ENCODE measurements at places on chromosomes 12 and 14.

DNA sequence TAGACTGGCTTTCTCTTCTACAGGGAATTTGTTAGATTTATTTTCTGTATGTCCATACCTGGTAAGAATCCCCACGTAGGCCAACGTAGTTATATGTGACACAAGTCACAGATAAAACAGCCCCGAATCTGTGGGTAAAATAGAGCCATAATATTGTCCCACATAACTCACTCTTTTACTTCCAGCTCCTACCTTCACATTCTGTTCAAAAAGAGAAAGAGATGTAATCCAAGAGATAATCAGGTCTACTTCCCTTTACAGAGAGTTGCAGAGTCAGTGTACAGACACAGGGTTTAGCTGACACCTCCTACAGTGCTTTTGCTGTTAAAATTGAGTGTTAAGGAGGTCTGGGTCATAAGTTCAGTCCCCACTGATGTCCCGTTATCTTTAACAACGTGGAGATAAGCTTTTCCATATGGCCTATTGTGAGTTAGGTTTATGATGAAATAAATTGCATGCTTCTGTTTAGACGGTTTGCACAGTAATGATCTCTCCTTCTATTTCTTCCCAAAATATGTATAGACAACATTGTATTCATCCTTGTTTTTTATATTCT, 446.5 kb downstream of the ADAMTS20 start:
- no peak for DNase-seq

DNA sequence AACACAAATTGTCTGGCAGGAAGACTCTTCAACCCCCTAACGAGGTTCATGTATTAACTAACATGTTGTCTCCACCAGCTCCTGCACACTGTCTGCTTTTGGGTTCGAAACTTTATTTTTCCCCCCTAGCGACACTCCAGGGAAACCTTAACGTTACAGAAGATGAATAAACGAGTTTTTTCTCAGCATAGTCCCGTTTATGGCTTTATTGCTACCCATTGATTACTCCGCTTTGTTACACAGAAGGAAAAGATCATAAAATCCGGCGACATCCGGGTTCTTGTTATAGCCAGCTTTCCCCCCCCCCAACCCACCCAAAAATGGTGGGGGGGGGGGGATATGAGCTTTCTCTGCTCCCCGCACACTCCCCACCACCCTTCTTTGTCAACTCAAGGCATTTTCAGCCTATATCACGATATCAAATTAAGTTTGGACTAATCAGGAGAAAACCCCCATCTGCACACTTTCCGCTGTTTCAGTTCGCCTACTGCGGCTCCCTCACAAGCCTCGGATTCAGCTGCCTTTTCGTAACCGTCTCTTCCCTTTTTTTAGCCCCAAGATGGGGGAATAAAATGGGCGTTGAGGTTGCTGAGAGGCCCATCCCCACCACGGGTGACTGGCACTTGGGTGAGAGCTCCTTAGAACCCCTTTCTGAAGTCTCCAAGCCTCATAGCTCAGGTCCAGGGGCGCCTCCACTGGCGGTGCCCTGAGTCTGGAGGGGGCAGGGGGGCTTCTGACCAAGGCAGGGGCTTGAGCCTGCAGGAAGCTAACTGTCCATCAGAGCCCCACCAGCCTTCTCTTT, 1.4 kb upstream of the HOXC6 start:
- no peak for DNase-seq

- DNase-seq, result no peak
Observed at GRCh38 chr12:65605019-65605418, 219.3 kb upstream of the HMGA2 start.

GRCh38 chr12:69569236-69569635, 16.0 kb upstream of the CCT2 start:
- DNase-seq, result no peak

- DNase-seq, result no peak
Observed at GRCh38 chr12:125028106-125028505, 34.7 kb downstream of the BRI3BP start.

GRCh38 chr14:96297000-96297399, 41.0 kb downstream of the BDKRB1 start:
- DNase-seq, result no peak

DNA sequence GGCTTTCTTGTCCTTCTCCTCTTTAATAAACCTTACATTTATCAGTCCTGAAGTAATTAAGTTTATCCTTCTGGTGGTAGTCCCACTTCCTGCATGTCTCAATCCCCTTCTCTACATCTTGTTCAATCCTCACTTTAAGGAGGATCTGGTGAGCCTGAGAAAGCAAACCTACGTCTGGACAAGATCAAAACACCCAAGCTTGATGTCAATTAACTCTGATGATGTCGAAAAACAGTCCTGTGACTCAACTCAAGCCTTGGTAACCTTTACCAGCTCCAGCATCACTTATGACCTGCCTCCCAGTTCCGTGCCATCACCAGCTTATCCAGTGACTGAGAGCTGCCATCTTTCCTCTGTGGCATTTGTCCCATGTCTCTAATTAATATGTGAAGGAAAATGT, 79.3 kb downstream of the ZFC3H1 start:
- no peak for DNase-seq

- DNase-seq, result no peak
Observed at GRCh38 chr12:113850309-113851056, 115.6 kb downstream of the RBM19 start.

DNA sequence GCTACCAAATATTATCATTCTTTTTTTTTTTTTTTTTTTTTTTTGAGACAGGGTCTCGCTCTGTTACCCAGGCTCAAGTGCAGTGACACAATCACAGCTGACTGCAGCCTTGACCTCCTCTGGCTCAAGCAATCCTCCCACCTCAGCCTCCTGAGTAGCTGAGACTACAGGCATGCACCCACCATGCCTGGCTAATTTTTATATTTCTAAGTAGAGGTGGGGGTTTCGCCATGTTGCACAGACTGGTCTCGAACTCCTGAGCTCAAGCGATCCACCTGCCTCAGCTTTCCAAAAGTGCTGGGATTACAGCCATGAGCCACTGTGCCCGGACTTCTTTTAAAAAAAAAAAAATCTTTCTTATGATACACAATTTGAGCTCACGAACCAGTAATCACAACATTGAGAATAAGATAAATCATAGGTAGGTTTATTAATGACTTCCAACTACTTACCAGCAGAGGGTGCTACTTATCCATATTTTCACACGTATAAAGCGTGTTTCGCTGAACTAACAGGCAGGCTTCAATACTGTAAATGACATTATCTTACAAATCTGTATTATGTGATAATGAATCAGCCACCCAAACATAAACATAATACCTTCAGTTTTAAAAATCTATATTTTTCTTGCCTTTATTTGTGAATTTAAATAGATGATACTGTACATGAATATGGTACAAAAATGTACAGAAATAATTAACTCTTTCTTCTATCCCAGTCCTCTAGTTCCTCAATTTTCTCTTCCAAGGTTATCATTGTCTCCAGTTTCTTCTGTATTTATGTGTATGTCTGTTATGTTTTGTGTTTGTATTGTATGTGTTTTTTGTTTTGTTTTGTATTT, 42.5 kb upstream of the BCAT1 start:
- no peak for DNase-seq

- no peak for DNase-seq
Observed at GRCh38 chr12:106358396-106359241, 1.1 kb downstream of the POLR3B start.

DNA sequence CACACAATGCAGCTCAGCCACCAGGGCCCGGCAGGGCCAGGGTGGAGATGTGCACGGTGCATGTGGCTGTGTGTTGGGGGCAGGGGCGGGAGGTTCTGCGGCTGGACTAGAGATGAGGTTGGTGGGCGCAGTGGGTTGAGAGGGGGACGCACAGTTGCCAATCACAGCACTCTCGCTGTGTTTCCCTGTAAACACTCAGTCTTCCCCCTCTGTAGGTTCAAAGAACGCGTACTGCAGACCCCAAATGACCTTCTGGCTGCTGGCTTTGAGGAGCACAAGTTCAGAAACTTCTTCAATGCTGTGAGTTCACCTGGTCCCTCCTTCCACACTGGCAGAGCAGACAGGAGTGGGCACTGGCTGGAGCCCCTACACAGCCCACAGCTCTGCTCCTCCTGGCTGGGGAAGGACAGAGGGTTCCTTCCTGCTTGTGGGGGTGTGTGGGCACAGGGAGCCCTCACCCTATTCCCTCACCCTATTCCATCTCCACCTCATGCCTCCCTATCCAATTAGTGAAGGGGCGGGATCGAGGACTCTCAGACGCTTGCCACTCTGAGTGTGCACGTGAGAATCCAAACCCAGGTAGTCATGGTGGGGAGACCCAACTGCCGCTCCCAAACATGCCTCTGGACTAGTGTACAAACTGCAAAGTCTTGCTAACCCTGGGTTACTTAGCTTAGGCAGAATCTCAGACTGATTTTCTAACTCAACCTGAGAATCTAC, 17.8 kb downstream of the OTUB2 start:
- no peak for DNase-seq

DNA sequence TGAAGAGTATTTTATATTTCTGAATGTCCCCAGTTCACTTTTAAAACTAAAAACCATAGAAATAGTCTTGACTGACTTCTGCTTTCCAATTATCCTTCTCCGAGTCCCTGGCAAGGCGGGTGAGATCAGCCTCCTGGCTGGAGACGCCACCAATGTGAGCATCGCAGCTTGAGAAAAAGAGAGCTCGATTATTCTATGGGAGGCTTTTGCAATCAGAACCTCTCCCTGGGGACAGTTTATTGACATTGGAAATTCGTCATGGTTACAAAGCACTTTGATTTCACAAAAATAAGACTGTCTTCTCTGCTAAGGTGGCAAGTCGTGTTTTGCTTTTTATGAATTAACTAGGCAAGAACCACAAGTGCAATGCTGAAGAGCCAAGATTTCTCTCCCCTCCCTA, 23.6 kb upstream of the GPHB5 start:
- DNase-seq, result no peak

GRCh38 chr12:54489857-54490256, 7.7 kb upstream of the NCKAP1L start:
- DNase-seq, result no peak

DNA sequence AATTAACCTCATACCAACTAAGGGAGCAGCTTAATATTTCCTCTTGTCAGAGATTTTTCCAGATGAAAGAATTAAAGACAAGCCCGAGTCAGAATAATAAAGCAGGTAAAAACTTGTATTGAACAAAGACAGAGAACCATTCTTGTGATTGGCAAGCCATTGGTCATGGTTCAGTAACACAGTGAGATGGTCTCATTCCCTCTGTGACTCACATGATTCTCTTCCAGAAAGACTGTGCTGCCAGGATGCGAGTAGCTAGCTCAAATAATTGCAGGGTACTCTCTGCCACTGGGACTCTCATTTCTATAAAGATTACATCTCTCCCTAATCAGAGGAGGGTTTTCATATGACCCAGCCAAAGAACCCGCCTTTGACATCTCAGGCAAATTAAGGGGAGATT, 179.4 kb downstream of the PHLDA1 start:
- no peak for DNase-seq

GRCh38 chr14:99730876-99731546, 46.9 kb downstream of the CYP46A1 start:
- DNase-seq, result no peak

DNA sequence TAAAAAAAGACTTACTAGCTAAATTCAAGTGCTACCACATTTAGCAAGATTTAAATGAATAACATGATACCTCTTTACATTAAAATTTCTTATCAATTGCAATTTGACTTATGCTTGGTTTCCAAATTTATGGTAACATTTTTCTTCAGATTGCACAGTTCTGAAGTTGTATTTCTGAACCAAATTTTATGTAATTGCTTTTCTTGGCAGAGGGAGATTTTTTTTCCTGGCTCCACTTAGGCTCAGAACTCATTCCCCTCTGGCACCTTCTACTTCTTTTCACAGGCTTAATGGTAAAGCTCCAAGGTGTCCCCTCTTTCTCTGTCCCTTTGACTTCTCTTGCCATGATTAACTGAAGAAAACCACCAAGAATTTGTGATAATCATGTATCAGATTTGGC, 99.8 kb upstream of the TMTC1 start:
- DNase-seq, result no peak
